ENCODE measurements at places on chromosomes 7 and 10.
A peak's percentile ranks its signal among the peaks of the same experiment; 100 is the strongest.

- DNase-seq, result peak; percentile 63
Measured at GRCh38 chr7:150756858-150757257, 19.6 kb downstream of the GIMAP5 start.

DNA sequence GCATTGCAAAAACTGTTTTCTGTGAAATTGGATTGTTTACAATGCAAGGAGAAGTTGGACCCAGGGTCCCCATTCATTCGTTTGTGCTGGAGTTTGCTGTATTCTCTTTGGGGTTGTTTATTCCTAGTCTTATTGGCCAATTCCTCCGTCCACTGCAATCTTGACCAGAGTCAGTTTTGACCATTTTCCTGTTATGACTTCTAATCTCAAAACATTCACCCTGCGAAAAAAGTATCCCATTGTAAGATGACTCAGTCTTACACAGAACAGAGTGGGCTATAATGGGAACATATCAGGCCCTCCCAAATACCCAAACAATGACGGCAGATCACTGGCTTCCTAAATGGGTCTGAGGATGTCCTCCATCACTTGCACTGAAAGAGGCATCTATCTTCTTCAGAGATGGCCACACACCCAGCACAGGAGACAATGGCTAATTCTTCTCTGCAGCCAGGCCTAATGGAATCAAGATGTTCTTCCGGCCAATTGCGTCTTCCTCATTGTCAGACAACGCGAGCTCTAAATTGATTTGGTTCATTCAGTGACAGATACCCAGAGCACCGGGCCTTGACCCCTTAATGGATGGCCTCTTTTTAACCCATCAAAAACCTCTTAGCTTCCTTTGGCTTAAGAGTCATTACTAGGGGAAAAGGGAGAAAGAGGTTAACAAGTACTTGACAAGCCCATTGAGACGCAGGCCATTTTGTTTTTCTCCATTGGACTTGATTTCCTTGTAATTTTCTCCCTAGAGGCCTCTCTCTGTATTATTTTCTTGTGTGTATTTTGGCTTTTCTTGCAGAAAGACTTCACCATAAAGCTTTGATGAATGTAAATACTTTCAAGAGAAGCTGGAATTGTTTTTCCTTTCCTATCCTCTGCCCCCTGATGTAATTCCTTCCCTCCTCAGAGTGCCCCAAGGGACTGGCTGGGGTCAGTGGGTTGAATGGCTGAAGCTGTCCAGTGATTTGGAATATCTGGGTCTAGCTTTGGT, 129.6 kb downstream of the PRPF18 start:
- DNase-seq, result no peak

DNA sequence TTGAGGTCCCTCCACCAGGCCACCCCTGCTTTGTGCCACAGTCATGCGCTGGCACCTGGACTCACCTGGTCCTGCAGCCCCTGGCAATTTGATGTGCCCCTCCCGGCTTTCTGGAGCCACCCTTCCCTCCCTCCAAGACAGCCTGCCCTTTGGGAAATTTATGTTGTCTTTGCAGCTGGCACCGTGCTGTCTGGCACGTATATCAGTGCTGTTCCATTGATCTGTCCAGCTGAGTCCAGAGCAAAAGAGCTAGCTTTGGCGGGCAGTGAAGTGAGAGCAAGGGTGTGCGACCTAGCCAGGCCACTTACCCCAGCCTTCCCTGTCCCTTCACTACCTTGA, 5.7 kb downstream of the RARRES2 start:
- DNase-seq, result no peak

- DNase-seq, result peak; percentile 42
Measured at GRCh38 chr10:102408131-102408727, 10.4 kb downstream of the PSD start.

- no peak for DNase-seq
Measured at GRCh38 chr7:46838463-46838862, 743.4 kb downstream of the TNS3 start.

DNA sequence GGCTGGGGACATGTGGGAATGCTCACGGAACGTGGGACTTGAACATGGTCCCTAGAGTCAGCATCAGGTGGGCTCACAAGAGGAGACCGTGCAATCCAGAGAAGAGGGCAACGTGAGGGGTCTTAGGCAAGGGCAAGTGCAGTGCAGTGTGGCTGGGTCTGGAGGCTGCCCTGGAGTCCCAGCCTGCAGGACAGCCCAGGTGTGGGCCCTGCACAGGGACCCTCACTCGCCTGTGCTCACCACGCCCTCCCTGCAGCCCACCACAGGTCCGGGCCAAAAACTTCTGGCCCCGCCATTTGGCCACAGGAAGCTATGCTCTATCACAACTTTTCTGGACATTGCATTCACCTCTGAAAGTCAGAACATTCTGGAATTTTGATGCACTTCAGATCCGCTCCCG, 133.5 kb downstream of the PAXIP1 start:
- no peak for DNase-seq

DNA sequence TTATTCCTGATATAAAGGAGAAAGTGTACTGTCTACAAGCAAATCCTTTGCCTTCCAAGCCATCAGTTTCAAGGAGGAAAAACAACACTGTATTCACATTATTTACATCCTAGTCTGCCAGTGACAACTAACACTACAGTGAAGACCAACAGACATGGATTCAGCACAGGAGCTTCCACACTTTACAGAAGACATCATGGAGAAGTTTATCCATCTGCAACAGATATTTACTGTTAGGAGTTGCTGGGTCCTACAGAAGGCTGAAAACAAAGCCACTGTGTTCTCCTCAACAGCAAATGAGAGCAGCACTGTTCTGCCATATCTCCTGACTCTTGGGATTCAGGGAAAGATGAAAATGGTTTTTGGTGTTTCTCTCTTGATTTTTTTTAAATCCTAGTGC, 31.9 kb downstream of the NAPEPLD start:
- DNase-seq, result no peak

- no peak for DNase-seq
Measured at GRCh38 chr7:157402388-157402703, 65.5 kb downstream of the DNAJB6 start.

GRCh38 chr7:132557489-132558044, 18.7 kb downstream of the PLXNA4 start:
- DNase-seq, result peak; percentile 45

DNA sequence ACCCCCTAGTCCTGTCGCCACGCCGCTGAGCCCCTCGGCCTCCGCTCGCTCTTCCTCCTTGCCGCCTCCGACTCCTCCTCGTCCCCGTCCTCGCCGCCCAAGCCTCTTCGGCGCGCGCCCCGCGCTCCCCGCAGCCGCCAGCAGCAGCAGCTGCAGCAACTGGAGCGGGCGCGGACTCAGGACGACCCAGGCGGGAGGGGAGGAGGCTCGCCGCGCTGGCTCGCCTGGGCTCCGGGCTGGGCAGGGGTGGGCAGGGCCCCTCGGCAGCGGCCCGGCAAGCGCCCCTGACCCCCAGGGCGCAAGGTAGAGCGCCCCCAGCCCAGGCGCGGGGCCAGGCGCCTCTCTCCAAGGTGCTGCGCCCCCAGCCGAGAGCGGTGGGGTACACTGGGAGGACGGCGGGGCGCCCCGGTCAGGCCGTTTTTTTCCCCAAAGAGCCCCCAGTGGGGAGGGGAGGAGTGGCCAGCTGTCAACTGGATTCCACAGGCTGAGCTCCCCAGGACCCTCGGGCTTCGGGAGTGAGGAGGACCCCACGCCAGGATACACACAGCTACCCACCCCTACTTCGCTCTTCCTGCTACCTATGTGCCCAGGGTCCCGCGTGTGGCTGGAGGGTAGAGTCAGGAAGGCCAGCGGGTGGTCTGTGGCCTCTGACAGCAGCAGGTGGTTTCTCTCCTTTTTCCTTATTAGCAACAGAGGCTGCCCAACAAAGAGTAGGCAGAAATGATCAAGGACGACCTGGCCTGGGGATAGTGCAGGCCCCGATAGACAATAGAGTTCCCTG, 903 bp upstream of the KCNMA1 start:
- DNase-seq, result no peak

- DNase-seq, result peak; percentile 54
Measured at GRCh38 chr10:71627956-71628355, 91.6 kb downstream of the C10orf105 start.

DNA sequence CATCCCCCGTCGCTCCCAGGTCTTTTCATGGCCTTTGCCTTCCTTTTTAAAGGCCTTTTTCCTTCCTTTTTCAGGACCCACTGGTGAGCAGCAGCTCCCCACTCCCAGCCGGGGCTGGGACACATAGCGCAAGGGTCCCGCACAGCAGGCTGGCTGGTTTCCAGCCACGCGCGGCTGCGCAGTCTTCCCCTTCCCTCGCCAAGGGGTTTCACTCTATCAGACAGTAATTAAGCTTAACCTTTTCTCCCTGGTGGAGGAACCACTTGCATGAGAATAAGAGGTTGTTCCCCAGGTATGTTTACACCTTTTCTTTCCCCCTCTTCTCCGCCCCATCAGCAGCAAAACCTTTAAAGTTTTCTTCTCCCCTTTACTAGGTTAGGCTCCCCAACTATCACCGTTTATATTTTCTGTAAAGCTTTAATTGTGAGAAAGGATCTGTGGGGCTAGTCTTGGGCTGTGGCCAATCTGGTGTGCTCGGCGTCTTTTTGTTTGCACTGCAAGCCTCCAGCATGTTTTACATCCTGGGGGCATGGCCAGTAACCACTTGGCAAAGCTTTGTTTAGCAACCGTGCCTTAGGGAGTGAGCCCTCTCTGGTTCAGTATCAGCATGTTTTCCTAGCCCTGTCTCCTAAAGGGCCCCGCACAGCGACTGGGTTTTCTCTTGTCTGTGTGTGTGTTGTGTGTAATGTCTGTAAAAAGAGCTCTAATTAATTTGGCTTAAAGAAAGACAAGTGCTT, 219.6 kb downstream of the PHF14 start:
- DNase-seq, result no peak

GRCh38 chr10:117616179-117616578, 73.6 kb downstream of the EMX2 start:
- DNase-seq, result no peak

DNA sequence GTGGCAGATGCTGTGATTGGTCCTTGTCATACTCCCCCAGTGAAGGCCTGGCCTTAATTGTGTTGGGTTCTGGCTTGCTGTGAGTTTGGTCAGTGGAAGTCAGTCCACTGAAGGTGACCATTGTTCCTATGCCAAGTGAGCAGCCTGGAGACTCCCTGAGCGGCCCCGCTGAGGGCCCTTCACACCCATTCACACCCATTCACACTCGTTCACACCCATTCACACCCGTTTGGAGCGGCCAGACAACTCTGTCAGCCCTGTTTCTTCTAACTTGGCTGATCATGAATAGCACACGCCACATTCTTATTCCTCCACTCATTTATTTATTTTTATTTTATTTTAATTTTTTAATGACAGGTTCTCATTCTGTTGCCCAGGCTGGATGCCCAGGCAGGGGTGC, 61.5 kb downstream of the C10orf120 start:
- no peak for DNase-seq

GRCh38 chr10:69885379-69886013, 83.8 kb downstream of the COL13A1 start:
- DNase-seq, result no peak

- no peak for DNase-seq
Measured at GRCh38 chr7:67858931-67859330, 862.3 kb downstream of the TYW1 start.

- DNase-seq, result no peak
Measured at GRCh38 chr7:106770191-106770590, 94.9 kb upstream of the PIK3CG start.

GRCh38 chr10:125265579-125265955, 105.2 kb upstream of the CTBP2 start:
- DNase-seq, result no peak

All from suppressor macrophage treated with lipopolysaccharide for 4 hours (primary cell).